Inflammatory macrophage (primary cell): ENCODE measurements at places on chromosomes 16 and 17.

DNA sequence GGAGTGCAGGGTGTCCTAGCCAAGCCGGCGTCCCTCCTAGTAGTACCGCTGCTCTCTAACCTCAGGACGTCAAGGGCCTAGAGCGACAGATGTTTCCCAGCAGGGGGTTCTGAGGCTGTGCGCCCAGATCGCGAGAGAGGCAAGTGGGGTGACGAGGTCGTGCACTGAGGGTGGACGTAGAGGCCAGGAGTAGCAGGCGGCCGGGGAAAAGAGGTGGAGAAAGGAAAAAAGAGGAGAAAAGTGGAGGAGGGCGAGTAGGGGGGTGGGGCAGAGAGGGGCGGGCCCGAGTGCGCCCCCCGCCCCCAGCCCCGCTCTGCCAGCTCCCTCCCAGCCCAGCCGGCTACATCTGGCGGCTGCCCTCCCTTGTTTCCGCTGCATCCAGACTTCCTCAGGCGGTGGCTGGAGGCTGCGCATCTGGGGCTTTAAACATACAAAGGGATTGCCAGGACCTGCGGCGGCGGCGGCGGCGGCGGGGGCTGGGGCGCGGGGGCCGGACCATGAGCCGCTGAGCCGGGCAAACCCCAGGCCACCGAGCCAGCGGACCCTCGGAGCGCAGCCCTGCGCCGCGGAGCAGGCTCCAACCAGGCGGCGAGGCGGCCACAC lies at the start of gene MMP2:
Gene MMP2, plus strand, starts transcription at position 372 of the 603 bp plus-strand sequence. CDS start 282 bp downstream, outside the sequence.
- no peak for DNase-seq

- DNase-seq = no peak
These were observed 163.9 kb downstream of the SLC39A11 start for GRCh38 chr17:72928454-72929136.

DNA sequence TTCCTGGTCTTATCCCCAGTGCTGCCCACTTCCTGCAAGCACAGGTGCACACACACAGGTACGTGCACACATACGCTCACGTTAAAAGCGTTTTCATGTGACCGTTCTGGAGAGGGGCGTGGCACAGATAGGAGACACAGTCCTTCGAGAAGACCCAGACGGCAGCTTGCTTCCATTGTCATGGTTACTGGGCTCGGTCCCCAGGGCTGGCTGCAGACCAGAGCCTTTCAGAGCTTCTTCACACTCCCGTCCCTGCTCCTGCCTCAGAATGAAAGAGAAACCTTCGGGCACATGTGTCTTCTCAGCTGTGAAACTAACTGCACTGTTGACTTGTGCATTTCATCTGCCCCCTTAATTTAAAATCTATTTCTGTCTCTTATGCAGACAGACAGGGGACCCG lies 154.2 kb downstream of the PITPNC1 start:
- DNase-seq = no peak

DNA sequence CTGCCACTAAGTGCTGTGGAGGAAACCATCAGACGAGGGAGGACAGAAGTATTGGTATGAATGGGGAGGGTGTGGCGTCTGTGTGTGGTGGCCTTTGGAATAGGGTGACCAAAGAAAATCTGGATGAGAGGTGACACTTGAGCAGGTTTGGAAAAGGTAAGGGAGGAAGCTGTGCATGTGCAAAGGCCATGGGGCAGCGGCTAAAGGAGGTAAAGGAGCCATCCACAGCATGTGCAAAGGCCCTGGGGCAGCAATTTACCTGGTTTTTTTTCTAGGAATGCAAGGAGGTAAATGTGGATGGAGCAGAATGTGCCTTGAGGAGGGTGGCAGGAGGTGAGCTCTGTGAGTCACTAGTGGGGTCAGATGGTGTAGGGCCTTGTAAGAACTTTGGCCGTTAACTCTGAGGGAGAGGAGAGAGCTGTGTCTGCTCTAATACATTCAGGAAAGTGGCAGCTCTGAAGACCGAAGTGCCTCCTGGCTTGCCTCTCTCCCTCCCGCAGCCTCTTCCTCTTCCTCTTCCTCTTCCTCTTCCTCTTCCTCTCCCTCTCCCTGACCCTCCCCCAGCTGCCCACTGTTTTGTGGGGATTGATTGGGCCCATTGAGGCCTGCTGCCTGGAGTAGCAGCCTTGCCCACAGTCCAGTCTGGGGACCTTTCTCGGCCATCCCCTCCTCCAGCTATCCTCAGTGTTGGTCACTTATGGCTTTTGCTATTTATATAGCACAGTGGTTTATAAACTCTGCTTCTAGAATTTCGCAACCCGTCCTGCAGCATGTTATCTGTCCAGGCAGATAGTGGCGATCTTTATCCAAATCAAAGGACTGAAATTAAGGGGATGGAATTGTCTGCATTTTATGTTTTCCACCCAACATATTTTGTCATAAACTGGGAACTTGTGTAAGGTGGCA lies 38.7 kb downstream of the CMIP start:
- peak; percentile 34 for DNase-seq

- no peak for DNase-seq
These were observed 88.9 kb downstream of the AATF start for GRCh38 chr17:37037590-37038155.

DNA sequence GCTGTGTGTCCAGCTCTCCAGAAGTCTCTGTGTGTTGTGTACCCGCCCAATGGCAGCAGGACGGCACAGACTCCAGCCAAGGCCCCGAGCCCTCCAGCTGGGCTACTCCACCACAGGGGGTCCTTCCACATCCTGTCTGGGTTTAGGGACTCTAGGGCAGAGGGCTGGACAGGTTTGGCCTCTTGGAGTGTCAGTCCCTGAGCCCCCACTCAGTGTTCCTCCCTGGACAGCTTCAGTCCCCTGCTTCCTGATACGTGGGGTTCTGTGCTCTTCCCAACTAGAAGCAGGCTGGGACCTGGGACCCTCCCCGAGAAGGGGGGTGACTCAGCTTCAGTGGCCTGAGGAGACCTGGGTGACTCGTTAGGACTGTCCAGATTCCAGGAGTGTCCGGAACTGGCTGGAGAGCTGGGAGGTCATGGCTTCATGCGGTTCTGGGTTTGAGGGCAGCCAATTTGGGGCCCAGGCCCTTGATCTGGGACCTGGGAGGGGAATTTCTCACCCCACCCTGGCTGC lies 4.2 kb downstream of the CDK3 start:
- DNase-seq = no peak

GRCh38 chr16:10938321-10938720 lies 3.9 kb downstream of the DEXI start:
- no peak for DNase-seq

GRCh38 chr16:83574388-83574787 lies 233.4 kb upstream of the HSBP1 start:
- DNase-seq = no peak

DNA sequence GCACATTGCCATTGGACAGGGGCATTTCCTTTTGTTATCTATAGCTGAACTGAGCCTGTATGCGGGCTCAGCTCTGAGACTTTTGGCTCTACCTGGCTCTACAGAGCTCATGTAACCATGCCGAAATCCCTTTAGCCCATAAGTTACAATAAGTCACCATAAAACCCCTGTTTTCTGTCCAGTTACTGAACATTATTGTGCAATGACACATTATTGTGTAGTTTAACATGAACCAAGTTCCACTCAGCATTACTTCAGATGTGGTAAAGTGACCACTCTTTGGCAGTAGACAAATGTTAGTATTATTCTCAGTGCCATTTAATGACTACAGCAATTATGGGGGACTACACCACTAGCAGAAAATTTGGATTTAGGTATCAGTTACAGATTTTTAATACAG lies 65.4 kb upstream of the RASL10B start:
- no peak for DNase-seq

GRCh38 chr16:21223787-21224186 lies 9.7 kb upstream of the ANKS4B start:
- DNase-seq = no peak

DNA sequence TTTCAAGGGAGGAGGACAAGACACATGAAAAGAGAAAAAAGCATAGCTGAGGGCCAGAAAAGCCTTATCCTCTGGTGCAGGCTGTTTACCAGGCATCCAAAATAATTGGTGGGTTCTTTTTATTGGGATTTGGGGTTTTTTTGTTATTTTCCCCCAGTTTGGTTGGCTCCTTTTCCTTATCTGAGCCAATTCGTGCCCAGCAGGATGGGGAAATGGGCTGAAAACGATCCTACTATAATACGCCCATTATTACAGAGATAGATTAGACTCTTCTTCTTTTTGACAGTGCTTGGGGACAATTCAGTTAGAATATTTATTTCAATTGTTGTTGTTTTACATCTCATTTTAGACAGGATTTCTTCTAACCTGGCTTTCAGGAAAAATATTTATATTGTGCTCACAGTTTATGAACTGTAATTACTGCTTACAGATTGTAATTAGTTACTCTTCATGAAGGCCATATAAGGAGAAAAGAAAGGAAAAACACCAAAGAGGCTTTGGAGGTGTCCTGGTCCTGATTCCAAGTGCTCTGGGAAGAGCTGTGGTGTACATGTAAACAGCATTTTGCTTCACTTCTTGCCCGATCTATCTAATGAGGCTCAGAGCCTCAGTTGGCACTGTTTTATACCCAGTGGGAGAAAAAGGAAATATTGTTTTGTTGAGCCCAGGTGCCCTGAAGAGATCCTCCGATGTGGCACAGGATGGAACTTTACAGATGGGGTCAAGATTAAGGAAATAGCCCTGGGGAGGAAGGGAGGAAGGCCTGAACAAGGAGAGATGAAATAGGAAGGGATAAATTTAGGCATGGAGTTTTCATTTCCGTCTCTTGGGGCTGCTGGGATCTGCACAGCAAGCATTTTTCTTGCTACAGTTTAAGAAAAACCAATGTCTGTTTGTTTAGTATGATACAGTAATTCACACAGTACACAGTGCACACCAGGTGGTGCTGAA lies 611 bp upstream of the ANKRD40 start:
- no peak for DNase-seq

DNA sequence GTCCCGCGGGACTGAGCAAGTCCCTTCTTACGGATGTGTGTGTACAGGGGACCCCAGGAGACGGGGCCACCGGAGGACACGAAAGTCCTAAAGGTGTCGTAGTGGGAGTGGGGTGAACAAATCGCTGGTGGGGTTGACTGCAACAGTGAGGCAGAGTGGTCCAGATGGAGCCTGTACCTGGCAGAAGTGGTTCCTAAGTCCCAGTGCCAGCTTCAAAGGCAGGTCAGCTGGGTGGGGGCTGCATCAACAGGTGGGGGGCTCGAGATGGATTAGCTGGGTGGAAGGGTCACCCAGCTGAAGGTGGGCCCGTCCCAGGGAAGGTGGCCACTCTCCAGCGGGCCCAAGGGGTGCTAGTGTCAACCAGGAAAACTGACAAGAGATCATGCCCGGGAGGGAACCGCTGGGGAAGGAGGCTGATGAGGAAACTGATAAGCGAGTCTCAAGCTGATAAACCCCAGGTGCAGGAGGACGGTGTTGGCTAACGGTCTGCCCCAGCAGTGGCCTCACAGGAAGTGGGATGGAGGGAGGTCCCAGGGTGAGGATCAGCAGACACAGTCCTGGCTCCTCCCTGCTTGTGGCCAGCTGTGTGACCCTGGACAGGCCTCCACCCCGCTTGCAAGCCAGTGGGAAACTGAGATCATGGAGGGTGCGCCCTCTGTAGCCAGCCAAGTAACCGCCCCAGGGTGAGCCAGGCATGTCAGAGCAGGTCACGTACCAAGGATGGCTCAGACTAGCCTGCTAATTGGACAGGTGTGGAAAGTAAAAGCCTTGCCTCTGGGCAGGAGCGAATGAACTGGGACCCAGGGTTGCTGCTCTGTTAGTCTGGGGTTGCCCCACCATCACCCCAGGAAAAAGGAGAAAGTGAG lies 1.0 kb downstream of the ORAI3 start:
- DNase-seq = peak; percentile 86

- no peak for DNase-seq
These were observed 70.6 kb downstream of the BCAS3 start for GRCh38 chr17:60748204-60748603.

DNA sequence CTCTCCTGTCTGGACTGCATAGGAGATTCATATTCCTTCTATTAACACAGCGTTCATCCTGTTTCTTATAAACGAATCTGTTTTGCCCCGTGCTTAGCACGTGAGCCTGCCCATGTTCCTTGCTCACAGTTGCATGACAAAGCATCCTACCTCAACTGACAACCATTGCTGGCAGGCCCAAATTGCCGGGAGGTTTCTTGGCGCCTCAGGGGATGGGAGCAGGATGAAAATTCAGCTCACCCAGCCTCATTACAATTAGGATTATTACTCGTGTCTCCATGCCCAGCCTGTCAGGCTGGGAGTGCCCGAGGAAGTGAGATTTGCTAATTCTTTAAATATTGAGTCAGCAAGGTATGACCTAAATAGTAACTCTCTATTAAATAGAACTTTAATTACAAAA lies 36.7 kb upstream of the HELZ start:
- DNase-seq = no peak

DNA sequence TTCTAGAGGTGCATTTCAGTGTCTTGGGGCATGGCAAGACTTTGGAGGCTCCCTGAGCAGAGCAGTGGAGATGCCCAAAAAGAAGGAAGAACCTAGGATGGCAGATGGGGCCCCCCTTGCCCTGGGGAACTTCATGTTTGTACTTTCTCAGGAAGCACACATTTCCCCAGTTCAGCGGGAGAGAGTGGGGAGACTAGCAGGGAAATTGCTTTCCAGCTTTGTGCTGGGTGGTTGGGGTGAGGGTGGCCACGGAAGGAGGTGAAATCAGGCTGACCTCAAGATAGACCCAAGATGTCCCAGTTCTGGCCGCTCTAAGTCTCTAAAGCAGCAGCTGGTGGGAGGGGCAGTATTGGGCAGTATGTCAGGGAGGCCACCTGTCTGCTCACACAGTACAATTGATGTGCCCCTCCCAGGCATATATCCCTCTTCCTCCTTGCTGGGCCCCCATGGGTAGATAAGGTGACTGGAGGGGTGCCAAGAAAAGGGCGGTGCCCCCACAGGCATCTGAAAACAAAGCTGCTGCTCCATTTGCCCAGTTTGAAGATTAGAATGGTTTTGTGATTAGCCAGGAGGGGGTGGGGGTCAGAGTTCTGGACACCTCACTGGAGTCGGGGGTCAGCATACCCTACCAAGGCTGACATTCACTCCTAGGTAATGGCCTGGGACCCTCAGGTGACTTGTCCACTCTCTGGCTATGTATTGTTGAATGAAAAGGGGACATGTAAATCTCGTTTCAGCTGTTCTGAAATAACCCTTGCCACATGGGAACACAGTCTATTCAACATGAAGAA lies 17.1 kb upstream of the NAGLU start:
- no peak for DNase-seq

DNA sequence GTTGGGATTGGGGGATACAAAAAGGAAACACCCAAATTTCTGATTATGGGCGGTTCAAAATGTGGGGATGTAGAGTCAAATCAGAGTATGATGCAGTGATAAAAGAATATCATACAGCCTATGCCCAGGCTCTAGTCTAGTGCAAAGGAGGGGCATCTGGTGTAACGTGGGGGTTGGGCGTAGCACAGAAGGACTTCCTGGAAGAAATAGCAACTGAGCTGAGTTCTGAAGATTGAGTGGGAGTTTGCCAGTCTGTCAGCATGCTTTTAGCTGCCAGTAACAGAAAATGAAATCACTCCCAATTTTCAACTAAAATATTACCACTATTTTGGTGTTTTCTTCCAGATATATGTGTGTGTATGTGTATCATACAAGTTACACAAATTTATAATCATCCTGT lies 196.9 kb downstream of the SPECC1 start:
- peak; percentile 74 for DNase-seq
